ENCODE measurements at places on chromosomes 1 and 21. TPM values are rescaled to one million over a fixed set of nuclear protein-coding genes. Genes with fewer than 3 reads are reported as not detected.

DNA sequence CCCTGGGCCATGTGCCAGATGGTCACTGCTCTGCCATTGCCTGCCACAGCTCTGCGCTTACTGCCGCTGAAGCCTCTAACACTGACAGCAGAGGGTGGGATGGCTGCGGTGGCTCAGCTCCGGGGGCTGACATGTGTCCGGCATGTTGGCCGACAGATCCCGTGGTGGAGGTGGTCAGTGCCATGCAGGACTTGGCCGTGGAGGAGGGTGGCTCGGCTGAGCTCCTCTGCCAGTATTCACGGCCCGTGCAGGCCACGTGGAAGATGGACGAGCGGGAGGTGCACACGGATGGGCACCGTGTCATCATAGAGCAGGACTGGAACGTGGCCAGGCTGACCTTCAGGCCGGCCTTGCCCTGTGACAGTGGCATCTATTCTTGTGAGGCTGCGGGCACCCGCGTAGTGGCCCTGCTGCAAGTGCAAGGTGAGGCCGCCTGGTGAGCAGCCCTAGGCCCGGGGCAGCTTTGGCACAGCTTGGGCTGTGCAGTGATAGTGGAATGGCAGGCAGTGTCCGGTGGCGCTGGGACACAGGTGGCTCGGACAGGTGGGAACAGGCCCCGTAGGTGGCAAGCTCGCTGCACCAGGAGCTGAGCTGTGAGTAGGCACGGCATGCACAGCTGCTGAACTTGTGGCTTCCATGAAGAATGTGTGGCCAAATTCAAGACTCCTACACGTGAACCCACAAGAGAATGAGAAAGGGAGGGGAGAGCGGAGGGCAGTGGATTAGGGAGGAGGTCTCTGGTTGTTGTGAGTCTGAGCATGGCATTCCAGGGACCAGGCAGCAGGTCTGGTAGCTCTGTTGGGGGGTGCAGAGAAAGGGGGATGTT lies 91.8 kb downstream of the TRIM11 start:
- no peaks in the 10 kb centered on the region for H3K4me1 ChIP-seq
- no peaks in the 10 kb centered on the region for H3K27me3 ChIP-seq
- peak; percentile 4 for DNase-seq
- H3K36me3 ChIP-seq: no peaks in the 10 kb centered on the region
- no peak overlapping the region for H3K27ac ChIP-seq

DNA sequence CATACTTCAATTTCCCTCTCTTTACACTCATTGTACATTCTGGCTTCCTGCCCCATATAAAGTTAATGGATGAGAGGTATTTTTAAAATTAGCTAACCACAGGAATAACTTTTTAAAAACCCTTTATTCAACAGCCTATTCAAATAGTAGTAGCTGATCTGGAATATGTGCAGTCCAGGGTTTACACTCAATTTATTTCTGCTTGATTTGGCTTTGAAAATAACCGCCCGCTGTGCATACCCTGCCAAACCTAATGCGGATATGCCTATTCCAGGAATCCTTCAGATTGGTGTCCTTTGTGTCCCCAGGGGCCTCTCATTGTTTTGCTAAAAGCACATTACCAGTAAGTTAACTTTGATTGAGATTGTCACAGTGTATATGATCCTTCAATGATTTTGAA lies 1686.2 kb downstream of the PLA2G4A start:
- no peaks in the 10 kb centered on the region for H3K27me3 ChIP-seq
- H3K27ac ChIP-seq: no peak overlapping the region
- no peak overlapping the region for H3K4me3 ChIP-seq
- H3K4me1 ChIP-seq: no peaks in the 10 kb centered on the region

SPRTN gene
- total RNA-seq: 23.3 TPM

MLLT11 gene
- 5.0 TPM for total RNA-seq

Measured in T-helper 17 cell (primary cell).